Prostate gland (tissue), 2 donors: ENCODE measurements at places on chromosomes 7 and 10.

DNA sequence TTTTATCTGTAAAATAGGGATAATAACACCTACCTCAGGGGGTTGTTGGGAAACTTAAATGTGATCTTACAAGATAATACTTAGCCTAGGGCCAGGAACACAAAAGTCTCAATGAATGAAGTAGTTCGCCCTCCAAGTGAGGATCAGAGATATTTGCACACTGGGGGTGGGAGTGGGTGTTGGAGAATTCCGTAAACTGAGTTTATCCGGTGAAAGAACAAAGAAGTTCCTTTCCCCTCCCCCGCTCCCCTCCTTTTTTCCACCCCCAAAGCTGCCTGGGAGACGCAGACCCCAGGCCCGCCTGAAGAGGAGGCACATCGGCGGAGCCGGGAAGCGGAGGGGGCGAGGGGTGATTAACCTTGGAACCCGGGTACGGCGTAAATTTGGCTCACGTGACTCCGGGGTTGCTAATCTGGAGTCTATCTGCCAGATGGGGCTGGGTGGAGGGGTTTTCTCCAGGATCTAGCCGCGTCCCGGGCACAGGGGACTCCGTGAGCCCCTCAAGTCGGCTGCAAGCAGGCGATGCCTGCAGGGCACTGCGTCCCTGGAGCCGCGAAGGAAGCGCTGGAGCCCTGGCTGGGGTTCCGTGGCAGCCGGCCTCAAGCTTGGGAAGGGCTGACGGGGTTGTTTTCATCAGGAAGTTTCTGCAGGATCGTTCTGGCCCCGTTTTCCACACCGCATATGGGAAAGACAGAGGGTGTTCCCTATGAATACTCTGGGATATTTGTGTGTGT, 1.4 kb upstream of the PODXL start:
- no peak for DNase-seq

DNA sequence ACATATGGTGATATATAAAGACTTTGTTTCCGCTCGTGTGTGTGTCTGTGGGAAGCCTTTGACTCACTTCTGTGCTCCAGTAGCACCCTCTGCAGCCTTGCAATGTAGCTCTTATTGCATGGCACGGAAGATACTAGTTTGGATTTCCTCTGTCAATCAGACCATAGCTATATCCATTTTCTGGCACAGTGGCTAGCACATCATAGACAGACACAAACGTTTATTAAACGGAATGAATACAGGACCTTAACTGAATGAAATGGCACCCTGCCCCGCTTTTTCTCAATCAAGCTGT, 124.0 kb upstream of the PTPN20 start:
- peak; percentile 13 for DNase-seq

GRCh38 chr7:147472556-147472955, 1118.0 kb upstream of the C7orf33 start:
- DNase-seq: no peak

DNA sequence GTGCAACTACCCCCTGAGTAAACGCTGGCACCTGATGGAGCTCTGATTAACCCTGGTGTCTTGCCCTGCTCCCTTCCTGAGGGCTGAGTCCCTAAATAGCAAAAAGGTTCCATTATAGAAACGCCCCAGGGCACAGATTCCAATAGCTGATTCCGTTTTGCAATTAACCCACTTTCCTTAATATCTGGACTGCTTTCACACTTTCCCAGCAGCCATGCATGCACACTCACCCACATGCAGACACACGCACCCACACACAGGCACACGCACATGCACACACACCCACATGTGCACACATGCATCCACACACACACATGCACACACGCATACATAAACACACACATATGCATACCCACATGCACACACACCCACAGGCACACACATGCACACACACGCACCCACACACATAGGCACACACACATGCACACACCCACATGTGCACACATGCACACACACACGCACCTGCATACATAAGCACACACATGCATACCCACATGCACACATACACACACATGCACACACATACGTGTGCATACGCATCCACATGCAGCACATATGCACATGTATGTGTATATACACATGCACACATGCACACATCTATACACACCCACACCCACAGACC, 129.3 kb downstream of the PAXIP1 start:
- DNase-seq: no peak

DNA sequence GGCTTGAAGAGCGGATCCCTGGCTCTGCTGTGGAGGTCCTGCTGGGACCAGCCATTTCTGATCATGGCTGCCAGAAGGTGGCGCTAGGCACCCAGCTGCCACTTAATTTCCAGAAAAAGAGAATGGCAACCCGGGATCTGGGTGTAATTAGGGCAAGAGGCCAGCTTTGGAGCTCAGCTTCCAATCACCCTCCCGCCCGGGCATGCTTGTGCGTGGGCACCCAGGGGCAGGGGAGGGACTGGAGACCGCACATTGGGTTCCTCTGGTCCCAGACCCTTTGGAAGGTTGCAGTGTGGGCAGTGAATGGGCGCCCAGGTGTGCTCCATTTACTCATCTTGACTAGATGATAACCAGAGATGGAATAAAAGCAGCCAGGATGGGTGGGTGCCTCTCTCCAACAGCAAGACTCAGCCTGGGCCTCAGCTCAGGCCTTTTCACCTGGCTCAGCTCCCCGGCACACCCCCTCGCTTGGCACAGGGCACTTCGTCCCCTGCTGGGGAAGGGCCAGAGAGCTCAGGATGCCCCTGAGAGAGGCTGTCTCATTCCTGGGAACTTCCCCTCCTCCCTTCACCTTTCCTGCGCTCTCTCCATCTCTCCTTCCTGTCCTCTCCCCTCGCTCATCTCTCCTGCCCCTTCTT, 14.7 kb downstream of the FAM241B start:
- peak; percentile 45 for DNase-seq

GRCh38 chr10:97608991-97609561, 19.6 kb downstream of the C10orf62 start:
- DNase-seq: no peak

- DNase-seq: no peak
Observed at GRCh38 chr7:44189286-44189992, at the start of gene GCK. Gene GCK, minus strand, starts transcription at chr7:44189439. Its CDS starts 486 bp downstream, at chr7:44188953.

- no peak for DNase-seq
Observed at GRCh38 chr10:131871673-131872005, 29.2 kb upstream of the PPP2R2D start.

DNA sequence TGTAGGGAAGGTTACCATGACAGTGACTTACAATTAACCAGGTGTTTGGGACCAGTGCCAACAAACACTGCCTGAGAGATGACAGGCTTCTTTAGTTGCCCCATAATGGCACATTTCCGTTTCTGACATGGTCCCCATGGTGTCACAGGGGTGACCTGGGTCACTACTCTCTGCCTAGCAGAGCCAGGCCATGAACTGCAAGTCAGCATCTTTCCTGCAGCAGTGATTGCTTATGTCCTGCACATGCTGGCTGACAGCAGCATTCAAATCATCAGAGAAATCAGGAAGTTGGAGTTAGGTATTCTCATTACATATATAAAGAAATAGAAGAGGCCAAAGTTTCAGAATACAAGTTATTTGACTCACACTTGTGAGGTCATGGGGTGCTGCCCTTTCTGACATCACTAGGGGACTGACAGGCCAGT, 47.1 kb upstream of the ZNRF2 start:
- DNase-seq: no peak

DNA sequence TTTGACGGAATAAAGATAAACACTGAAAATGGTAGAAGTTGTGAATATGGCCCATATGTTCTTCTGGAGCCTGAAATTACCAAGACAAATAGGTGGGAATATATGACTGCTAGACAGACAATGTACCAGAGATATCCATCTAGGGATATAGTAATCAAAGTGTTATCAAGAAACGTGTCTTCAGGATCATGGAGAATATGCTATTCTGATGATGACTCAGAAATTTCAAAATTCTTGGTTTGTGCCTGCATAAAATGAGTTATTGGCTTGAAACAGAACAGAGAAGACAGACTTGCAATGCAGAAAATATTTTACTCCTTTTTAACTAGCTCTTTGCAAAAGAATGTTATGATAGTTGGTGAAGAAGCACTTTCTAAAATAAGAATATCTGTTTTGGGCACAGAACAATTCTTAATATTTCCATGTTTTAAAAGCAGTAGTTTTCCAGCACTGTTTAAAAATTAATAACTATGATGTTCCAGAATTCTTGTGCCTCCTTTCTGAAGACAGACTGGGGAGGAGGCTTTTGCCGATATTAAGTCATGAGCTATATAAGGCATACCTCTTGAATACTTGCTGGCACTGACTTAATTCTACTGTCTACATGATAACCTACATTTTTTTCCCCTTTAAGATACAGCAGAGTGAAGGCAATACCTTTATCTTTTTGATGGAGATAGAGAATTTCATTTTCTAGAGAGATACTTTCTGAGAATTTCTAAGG, 34.4 kb upstream of the CABCOCO1 start:
- no peak for DNase-seq

DNA sequence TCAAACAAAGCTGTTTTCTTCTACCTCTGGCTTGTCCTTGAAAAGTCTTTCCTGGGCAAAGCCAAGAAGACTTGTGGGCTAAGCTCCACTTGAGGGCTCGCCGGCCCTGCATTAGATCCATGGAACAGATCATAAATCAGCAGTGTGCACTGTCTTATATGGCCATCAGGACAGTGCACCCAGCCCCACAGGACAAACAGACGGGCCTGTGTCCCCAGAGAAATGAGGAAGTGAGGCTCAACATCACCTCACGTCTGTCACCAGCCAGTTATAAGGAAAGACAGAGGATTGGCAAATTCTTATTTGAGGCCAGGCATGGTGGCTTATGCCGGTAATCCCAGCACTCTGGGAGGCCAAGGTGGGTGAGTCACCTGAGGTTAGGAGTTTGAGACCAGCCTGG, 12.3 kb upstream of the IFT22 start:
- DNase-seq: no peak

DNA sequence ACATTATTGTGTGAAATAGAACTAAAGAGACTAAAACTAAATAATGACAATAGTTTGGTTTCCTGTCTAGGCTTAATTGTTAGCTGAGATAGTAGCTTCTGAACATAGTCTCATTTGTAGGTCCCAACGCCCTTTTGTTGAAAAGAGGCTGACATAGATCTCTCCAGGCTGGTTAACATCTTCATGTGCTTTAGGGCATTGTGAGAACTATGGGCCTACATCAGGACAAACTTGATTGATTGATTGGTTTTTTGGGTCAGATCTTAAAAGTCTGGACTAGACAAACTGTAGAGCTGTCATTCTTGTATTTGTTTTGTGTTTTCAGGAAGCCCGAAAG, 869 bp downstream of the CHCHD1 start:
- no peak for DNase-seq

DNA sequence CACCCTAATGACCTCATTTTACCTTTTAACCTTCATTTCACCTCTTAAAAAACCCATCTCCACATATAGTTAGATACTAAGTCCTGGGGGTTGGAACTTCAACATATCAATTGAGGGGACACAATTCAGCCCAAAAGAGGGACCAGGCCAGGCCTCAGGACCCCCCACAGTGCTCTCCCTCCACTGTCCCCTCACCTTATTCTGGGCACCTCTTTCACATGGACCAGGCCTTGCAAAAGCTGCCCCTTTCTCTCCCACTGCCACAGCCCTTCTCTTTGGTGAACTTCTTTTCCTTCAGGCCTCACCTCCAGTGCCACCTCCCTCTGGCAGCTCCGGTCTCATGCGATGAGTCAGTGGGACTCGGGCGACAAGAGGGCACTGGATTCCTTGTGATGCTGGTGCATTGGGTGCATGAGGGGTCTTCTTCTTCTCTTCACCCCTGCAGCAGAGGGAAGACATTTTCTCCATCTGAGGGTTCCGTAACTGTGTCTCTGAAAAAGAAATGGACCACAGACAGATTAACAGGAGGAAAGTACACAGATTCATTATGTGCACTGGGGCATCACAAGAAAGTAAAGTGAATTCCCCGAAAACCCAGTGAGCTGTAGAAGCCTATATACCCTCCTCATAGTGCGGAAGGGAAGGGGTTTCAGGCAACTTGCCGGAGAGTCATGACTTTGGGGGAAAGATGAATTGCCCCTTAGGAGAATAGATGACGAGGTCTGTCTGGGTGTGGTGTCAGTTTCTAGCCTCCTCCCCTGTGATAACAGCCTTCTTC, 288.7 kb upstream of the IGFBP3 start:
- DNase-seq: no peak
